ENCODE measurements at places on chromosomes 3 and 15.

DNA sequence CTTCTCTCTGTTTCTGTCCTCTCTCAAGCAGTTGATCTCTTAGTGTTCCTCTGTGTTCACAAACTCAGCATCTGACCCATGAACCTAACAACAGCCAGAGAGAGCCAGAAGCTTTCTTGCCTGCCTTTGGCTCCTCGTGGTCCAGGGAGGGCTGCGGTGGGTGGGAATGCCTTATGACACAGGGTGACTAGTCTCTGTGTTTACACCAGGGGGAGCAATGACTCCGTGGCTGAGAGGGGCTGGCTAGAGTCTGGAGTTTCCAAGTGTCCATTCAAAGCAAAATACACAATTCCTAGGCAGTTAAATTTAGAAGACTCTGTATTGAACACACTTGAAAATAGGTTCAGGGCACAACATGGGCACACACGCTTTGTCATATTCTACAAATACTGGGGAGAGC, 370.0 kb upstream of the FRG2C start:
- H3K4me1 ChIP-seq: no peaks in the 10 kb centered on the region
- peak; percentile 42 for DNase-seq
- H3K4me3 ChIP-seq: no peak overlapping the region
- H3K36me3 ChIP-seq: no peaks in the 10 kb centered on the region

GRCh38 chr15:53384417-53384816, 375.0 kb downstream of the WDR72 start:
- no peaks in the 10 kb centered on the region for H3K27me3 ChIP-seq
- H3K4me1 ChIP-seq: no peaks in the 10 kb centered on the region
- H3K36me3 ChIP-seq: no peaks in the 10 kb centered on the region
- no peak overlapping the region for H3K27ac ChIP-seq

DNA sequence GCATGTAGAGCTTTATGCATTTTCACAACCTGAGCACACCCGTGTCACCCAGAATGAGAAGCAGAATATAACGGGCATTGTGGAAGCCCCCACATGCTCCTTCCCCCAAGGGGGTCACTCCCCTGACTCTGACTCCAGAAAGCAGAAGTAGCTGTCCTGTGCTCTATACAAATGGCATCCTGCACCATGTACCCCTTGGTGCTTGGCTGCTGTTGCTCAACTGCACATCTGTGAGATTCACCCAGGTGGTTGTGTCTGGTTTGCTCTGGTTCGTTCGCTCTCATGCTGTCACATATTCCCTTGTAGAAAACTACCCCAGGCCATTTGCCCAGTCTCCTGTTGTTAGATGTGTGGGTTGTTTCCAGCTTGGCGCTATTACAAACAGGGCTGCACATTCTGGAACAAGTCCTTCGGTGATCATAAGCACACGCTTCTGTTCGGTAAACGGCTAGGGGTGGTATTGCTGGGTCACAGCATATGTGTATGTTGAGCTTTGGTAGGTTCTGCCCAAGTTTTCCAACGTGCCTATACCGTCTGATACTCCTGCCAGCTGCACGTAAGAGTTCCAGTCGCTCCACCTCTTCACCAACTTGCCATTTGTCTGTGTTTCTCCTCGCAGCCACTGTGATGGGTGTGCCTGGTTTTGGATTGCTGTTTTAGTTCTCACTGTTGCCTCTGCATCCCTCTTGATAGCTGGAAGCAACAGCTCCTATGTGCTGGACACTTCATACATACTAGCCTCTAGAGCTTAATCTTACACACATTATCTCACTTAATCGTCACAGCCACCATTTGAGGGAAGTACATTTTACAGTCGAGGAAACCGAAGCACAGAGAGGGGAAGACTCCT, 65.4 kb upstream of the SLC6A6 start:
- no peaks in the 10 kb centered on the region for H3K27me3 ChIP-seq
- DNase-seq: no peak
- no peak overlapping the region for H3K4me3 ChIP-seq
- H3K27ac ChIP-seq: no peak overlapping the region

GRCh38 chr3:125324341-125324740, 50.8 kb downstream of the ZNF148 start:
- H3K27me3 ChIP-seq: no peaks in the 10 kb centered on the region
- no peak overlapping the region for H3K27ac ChIP-seq
- H3K4me1 ChIP-seq: no peaks in the 10 kb centered on the region
- no peak overlapping the region for H3K4me3 ChIP-seq

- H3K4me3 ChIP-seq: no peak overlapping the region
- DNase-seq: no peak
- H3K27ac ChIP-seq: no peak overlapping the region
- H3K36me3 ChIP-seq: no peaks in the 10 kb centered on the region
- peaks cover 3% of the 10 kb centered on the region for H3K4me1 ChIP-seq
Measured at GRCh38 chr3:155664925-155665695, 79.8 kb downstream of the PLCH1 start.

GRCh38 chr15:26891448-26892181, 24.8 kb downstream of the GABRA5 start:
- DNase-seq: peak; percentile 91
- no peaks in the 10 kb centered on the region for H3K27me3 ChIP-seq
- no peaks in the 10 kb centered on the region for H3K36me3 ChIP-seq
- H3K4me1 ChIP-seq: no peaks in the 10 kb centered on the region
- no peak overlapping the region for H3K4me3 ChIP-seq

- H3K27ac ChIP-seq: no peak overlapping the region
- no peak overlapping the region for H3K4me3 ChIP-seq
- no peak for DNase-seq
- no peaks in the 10 kb centered on the region for H3K27me3 ChIP-seq
Measured at GRCh38 chr3:88189361-88189810, 39.6 kb downstream of the C3orf38 start.

DNA sequence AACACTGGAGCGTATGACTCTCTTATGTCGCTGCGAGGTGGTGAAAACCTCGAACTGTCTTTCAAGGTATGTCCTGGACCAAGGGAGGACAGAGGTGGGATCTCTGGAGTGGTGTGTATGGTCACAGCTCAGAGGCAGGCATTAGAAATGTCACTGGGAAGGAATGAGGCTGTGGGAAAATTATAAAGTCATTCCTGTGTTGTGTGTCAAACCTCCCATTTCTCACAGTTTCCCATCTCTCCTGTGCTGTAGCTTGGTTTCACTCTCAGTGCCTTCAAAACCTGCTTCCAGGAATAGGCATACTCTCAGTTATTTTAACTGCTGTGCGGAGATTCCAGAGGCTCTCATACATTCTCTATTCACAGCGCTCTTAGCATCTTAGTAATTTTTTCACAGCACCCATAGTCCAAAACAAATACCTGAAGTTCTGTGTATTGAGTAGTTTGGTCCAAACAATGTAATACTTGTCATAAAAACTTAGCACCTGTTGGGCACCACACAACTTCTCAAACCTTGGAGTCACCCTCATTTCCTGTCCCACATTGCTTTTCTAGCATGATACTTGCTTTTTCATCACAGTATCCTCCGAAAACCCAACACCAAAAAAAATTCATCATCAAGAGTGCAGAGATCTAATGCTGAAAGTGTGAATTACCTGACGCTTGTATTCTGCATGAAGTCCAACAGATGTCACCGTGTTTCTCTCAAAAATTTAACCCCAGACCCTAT, 36.9 kb downstream of the GALNT15 start:
- H3K27ac ChIP-seq: no peak overlapping the region
- no peak for DNase-seq
- H3K4me3 ChIP-seq: no peak overlapping the region

GRCh38 chr3:193593668-193594030, 641 bp downstream of the OPA1 start:
- no peak overlapping the region for H3K27ac ChIP-seq
- peak; percentile 57 for DNase-seq
- H3K4me1 ChIP-seq: peaks cover 2% of the 10 kb centered on the region
- no peaks in the 10 kb centered on the region for H3K36me3 ChIP-seq
- peak overlapping the region; percentile 94 for H3K4me3 ChIP-seq

DNA sequence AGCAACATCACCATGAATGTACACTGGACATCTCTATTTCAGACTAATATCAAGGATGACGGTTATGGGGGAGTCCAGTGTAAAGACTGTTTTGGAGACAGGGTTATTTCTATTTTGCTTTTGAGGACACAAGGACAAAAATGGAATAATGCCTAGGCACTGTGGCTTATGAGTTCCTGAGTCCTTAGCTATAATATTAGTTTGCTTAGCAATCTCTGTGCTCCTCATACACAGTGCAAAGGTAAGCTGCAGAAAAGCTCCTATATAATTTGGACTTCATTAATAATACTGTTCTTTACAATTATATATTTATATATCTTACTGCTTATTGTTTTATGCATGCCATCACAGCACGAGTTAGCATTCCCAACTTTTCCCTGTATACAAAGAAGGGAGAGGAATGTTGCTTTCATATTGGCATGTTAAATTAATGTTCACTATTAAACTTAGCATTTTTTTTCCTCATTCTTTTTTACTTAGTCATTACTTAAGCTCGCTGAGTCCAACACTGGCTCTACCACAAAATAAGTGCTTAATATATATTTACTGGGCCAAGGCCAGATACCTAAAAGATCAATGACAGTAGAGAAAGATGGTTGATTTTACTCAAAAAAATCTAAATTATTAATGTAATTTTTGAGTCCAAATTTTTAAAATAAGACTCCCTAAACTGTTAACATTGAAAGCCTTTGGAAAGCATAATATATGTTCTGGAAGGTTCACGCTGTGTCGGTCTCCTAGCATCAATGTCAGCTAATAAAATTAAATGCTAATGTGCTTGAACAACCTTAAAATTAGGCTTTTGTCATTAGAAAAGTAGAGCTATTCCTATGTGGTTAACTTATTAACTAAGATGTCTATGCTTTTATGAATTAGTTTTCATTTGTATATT, 13.8 kb downstream of the THBS1 start:
- DNase-seq: no peak
- no peaks in the 10 kb centered on the region for H3K4me1 ChIP-seq
- H3K27ac ChIP-seq: no peak overlapping the region
- no peaks in the 10 kb centered on the region for H3K27me3 ChIP-seq
- H3K36me3 ChIP-seq: peaks cover 7% of the 10 kb centered on the region
- H3K4me3 ChIP-seq: no peak overlapping the region

DNA sequence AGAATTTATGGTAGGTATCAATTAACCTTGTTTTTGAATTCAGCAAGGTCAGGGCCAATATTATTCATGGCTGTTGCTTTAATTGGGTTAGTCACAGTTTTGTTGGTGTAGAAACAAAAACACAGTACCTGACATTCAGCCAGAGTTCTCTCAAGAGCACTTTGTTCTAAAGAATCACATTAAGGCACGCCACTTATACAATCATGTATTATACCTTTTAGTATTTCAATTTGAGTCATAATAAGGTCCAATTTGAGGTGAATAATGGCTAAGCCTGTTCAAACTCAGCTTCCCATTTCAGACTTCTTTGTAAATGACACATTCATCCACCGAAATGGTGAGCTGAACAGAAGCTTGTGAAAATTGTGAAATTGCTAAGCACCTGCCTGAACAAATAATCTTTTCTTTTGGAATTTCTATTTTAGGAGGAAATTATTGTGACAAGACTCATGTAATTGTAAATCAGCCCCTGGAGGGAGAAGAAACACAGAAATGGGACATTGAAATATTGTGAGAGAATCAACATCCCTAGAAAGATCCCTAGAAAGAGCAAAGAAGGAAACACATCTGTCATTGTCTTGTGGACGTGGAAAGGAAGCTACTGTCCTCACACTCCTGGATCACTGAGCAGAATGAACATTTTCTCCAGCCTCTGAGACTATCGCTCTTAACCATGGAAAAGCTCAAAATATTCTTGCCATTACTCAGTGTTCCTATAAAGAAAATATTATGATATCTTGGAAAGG, 29.3 kb downstream of the RIOX2 start:
- no peaks in the 10 kb centered on the region for H3K4me1 ChIP-seq
- DNase-seq: no peak
- H3K4me3 ChIP-seq: no peak overlapping the region

DNA sequence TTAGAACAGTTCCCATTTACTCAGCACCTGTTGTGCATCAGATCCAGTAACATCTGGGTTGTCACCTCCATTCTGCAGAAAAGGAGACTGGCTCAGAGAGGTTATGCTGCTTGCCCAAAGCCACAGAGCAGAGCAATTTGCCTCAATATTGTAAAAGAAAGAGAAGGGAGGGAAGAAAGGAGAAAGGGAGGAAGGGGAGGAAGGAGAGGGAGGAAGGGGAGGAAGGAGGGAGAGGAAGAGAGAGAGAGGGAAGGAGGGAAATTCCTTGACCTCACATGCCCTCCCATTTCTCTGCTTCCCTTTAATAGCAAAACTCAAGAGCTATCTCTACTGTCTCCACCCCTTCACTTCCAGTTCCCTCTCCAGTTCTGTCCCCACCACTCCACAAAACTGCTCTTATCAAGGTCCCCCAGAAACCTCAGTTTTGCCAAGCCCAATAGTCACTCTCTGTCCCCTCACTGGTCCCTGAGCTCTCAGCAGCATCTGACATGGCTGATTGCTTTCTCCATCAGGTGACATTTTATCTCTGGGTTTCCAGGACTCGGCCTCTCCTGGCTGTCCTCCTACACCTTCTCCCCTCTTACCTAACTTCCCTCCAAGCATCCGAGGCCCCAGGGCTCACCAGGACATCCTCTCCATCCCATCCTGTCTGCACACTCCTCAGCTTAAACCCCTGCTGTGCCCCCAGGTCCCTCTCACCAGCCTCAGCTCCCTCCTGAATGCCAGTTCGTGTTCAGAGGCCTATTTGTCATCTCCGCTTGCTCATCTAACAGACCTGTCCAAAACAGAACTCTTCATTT, 104.7 kb upstream of the LINGO1 start:
- H3K36me3 ChIP-seq: no peaks in the 10 kb centered on the region
- H3K4me1 ChIP-seq: no peaks in the 10 kb centered on the region
- no peak for DNase-seq
- H3K27ac ChIP-seq: no peak overlapping the region

- DNase-seq: peak; percentile 60
- no peak overlapping the region for H3K4me3 ChIP-seq
- H3K27ac ChIP-seq: no peak overlapping the region
- peaks cover 46% of the 10 kb centered on the region for H3K27me3 ChIP-seq
Measured at GRCh38 chr3:128496602-128497304, 3.8 kb upstream of the GATA2 start.

GRCh38 chr3:157063469-157063868, 96.5 kb downstream of the CCNL1 start:
- peaks cover 13% of the 10 kb centered on the region for H3K4me1 ChIP-seq
- no peaks in the 10 kb centered on the region for H3K36me3 ChIP-seq
- no peaks in the 10 kb centered on the region for H3K27me3 ChIP-seq
- H3K4me3 ChIP-seq: no peak overlapping the region
- no peak for DNase-seq

- no peaks in the 10 kb centered on the region for H3K4me1 ChIP-seq
- DNase-seq: no peak
- H3K4me3 ChIP-seq: no peak overlapping the region
Measured at GRCh38 chr3:174862666-174863065, 3.5 kb downstream of the NAALADL2 start.

- no peaks in the 10 kb centered on the region for H3K27me3 ChIP-seq
- no peak for DNase-seq
- no peak overlapping the region for H3K27ac ChIP-seq
- no peaks in the 10 kb centered on the region for H3K36me3 ChIP-seq
- no peak overlapping the region for H3K4me3 ChIP-seq
Measured at GRCh38 chr3:156859578-156859977, 33.4 kb downstream of the LEKR1 start.

GRCh38 chr3:55719508-55719907, 232.4 kb upstream of the WNT5A start:
- H3K4me3 ChIP-seq: no peak overlapping the region
- H3K4me1 ChIP-seq: peaks cover 10% of the 10 kb centered on the region
- no peak overlapping the region for H3K27ac ChIP-seq
- H3K27me3 ChIP-seq: no peaks in the 10 kb centered on the region

GRCh38 chr15:78159395-78159794, 10.2 kb downstream of the IDH3A start:
- no peak for DNase-seq
- H3K4me3 ChIP-seq: no peak overlapping the region
- H3K4me1 ChIP-seq: no peaks in the 10 kb centered on the region
